DND-41 (cell line): ENCODE measurements at places on chromosomes 4 and X.

DNA sequence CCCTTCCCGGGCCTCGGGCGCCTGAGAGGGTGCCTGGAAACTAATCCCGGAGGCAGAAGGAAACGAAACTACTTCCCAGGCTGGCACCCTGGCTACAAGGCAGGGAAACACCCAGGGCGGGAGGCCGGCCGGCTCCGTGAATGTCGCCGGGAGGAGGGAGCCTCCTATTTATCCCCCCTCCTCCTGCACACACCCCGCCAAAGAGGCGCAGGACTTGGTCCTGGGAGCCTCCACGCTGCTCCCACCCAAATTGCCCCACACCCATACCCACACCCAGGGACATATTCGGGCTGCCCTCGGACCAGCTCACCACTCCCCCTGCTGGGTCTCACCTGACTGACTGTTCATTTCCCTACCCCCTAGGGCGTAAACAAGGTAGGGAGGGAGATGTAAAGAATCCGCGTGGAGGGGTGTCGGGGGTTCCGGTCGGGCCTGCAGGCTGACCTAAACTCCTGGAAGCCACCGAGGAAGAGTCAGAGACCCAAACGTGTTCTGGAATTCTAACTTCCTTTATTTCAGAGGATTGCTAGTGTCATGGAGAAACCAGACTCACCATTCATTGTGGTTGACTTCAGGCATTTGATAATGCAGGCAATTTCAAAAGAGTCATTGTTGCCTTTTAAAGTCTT, at the start of gene BTC:
Gene BTC, minus strand, starts transcription at position 142 of the 629 bp plus-strand sequence. CDS start 198 bp downstream, outside the sequence.
- no peak within 1 kb of the TSS for H3K4me3 ChIP-seq
- H3K27ac ChIP-seq = no peak within 1 kb of the TSS
- no peak for DNase-seq
- H3K27me3 ChIP-seq = no peaks in the 10 kb centered on the region

GRCh38 chrX:25667681-25668080, 470.5 kb upstream of the MAGEB18 start:
- H3K27ac ChIP-seq = no peak overlapping the region
- H3K36me3 ChIP-seq = no peaks in the 10 kb centered on the region
- H3K4me3 ChIP-seq = no peak overlapping the region
- H3K4me1 ChIP-seq = no peaks in the 10 kb centered on the region
- H3K27me3 ChIP-seq = no peaks in the 10 kb centered on the region

GRCh38 chr4:47720787-47721186, 117.1 kb downstream of the CORIN start:
- H3K4me3 ChIP-seq = no peak overlapping the region
- peaks cover 7% of the 10 kb centered on the region for H3K27me3 ChIP-seq
- no peaks in the 10 kb centered on the region for H3K4me1 ChIP-seq
- H3K27ac ChIP-seq = no peak overlapping the region
- H3K36me3 ChIP-seq = no peaks in the 10 kb centered on the region
- no peak for DNase-seq

- H3K27ac ChIP-seq = no peak overlapping the region
- H3K4me1 ChIP-seq = no peaks in the 10 kb centered on the region
- no peak overlapping the region for H3K4me3 ChIP-seq
- H3K27me3 ChIP-seq = no peaks in the 10 kb centered on the region
- no peak for DNase-seq
Observed at GRCh38 chr4:172985552-172985951, 183.1 kb upstream of the GALNT7 start.

DNA sequence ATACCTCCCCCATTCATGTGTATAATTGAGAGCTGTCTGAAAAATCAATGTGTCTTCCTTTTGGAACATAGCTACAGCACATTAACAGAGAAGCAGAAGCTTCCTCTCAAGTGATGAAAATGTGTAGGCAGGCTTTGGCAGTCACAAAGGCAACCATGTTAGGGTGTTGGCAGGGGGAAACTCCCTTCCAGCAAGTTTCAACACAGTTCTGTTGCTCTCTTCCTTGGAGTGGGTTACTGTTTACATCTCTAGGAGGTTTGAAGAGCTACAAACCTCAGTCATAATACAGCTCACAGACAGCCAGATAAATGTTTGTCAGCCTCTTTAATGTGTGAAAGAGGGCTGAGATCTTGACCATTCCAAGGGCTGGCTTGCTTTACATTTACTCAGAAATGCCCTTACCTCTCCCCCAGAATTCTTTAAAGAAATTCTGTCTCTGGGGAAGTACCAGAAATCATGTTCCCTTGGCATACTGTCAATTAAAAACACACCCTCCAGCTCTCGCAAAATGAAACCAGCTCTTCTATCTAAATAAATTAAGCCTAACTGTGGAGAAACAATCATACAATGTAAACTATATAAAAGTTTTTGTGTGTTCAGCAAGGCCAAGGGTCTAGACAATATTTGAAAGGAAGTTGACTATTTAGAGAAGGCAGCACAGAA, 18.9 kb downstream of the ZBTB33 start:
- no peaks in the 10 kb centered on the region for H3K4me1 ChIP-seq
- DNase-seq = no peak
- no peaks in the 10 kb centered on the region for H3K27me3 ChIP-seq
- no peaks in the 10 kb centered on the region for H3K36me3 ChIP-seq
- no peak overlapping the region for H3K4me3 ChIP-seq

DNA sequence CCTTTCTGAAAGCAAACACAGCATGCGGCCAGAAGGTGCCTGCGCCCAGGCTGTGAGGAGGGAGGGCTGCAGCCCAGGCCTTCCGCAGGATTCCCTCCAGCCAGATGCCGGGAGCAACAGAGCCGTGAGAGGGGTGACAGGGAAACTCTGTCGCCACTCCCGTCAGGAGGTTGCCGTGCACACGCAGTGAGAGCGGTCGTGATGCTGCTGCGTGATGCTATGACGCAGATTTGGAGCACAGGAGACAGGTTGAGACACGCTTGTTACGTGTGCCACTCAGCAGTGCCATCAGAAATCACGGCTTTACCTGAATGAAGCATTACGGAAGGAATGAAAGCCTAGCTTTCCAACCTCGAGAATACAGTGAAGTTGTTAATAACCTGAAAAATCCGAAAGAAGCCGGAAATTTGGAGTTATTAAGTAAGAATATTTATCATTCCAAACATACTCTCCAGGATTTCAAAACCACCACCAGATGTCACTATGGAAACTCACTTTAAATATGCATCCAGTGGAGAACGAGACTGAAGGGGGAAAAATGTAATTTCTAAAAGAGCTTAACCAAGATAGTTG, 54.4 kb downstream of the FAT1 start:
- no peaks in the 10 kb centered on the region for H3K36me3 ChIP-seq
- H3K4me3 ChIP-seq = no peak overlapping the region
- H3K27me3 ChIP-seq = no peaks in the 10 kb centered on the region
- H3K27ac ChIP-seq = no peak overlapping the region

- no peaks in the 10 kb centered on the region for H3K36me3 ChIP-seq
- no peak overlapping the region for H3K4me3 ChIP-seq
- H3K27me3 ChIP-seq = no peaks in the 10 kb centered on the region
- DNase-seq = no peak
Observed at GRCh38 chrX:12469296-12469695, 321.9 kb upstream of the PRPS2 start.

GRCh38 chr4:87240341-87240740, 19.9 kb upstream of the KLHL8 start:
- no peak for DNase-seq
- H3K4me1 ChIP-seq = peaks cover 10% of the 10 kb centered on the region
- H3K36me3 ChIP-seq = no peaks in the 10 kb centered on the region
- no peaks in the 10 kb centered on the region for H3K27me3 ChIP-seq

DNA sequence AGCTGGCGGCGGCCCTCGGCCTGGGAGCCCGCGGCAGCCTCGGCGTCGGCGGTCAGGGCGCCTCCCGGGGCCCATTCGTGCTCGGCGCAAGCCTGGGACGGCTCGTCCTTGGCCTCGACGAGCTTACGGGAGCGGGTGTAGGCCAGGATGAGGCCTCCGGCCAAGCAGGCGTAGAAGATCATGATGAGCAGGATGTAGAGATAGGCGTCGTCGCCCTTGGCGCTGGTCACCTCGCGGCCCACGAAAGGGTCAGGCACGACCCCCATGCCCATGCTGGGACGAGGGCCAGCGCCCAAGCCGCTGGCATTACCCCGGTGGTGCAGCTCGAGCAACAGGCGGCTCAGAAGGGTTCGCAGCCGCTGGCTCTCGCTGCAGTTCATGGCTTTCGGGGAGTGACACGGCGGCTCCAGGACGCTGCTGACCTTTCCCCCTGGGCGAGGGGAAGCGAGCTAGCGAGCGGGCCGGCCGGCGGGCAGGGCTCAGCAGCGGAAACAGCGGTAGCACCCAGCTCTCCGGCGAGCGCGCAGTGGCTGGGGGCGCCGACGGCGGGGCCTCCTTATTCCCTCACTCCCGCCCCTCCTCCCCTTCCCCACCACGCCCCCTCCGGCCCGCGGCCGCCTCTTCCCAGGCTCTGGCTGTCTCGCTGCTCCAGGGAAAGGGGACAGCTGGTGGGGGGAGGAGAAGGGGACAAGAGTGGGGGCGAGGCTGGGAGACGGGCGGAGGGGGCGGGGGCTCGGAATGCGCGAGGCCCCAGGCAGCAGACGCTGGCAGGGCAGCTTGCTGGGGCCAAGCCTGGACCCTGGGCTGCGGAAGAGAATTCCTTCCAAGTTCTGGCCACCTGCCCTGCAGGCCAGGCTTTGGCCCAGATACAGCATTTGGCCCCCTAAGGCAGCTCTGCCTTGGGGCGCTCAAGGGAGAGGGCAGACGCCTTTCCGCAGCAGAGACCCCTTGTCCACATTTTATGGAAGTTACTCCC, at the start of gene KCNE5:
Gene KCNE5, minus strand, starts transcription at position 532 of the 976 bp plus-strand sequence. Its CDS starts 152 bp downstream, at position 380.
- no peak within 1 kb of the TSS for H3K4me3 ChIP-seq
- no peaks in the 10 kb centered on the region for H3K27me3 ChIP-seq
- no peaks in the 10 kb centered on the region for H3K4me1 ChIP-seq
- no peak within 1 kb of the TSS for H3K27ac ChIP-seq
- no peaks in the 10 kb centered on the region for H3K36me3 ChIP-seq

GRCh38 chr4:176645246-176645960, 147.3 kb downstream of the VEGFC start:
- peaks cover 10% of the 10 kb centered on the region for H3K27me3 ChIP-seq
- no peak overlapping the region for H3K4me3 ChIP-seq
- no peaks in the 10 kb centered on the region for H3K4me1 ChIP-seq

DNA sequence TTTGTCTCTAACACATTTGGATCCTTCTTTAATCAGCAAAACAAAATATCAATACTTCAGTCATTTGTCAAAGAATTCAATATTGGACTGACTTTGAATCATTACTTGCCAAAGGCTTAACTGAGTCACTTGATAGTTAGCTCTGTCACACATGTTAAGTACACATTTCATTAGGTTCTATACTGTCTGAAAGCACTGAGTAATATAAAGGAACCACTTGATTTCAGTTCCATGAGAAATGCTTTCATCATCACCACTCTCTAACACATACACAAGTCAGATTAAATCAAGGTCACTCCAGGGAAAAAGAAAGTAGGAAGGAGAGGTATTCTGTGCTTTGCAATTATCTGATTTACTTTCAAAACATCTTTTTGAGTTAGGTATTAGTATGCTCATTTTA, 1233.1 kb downstream of the C4orf33 start:
- no peaks in the 10 kb centered on the region for H3K4me1 ChIP-seq
- no peak overlapping the region for H3K27ac ChIP-seq
- no peak overlapping the region for H3K4me3 ChIP-seq
- no peaks in the 10 kb centered on the region for H3K27me3 ChIP-seq

- no peaks in the 10 kb centered on the region for H3K4me1 ChIP-seq
- H3K27me3 ChIP-seq = no peaks in the 10 kb centered on the region
- DNase-seq = no peak
- no peaks in the 10 kb centered on the region for H3K36me3 ChIP-seq
- no peak overlapping the region for H3K27ac ChIP-seq
Observed at GRCh38 chrX:70825366-70825765, 83.1 kb downstream of the TEX11 start.

DNA sequence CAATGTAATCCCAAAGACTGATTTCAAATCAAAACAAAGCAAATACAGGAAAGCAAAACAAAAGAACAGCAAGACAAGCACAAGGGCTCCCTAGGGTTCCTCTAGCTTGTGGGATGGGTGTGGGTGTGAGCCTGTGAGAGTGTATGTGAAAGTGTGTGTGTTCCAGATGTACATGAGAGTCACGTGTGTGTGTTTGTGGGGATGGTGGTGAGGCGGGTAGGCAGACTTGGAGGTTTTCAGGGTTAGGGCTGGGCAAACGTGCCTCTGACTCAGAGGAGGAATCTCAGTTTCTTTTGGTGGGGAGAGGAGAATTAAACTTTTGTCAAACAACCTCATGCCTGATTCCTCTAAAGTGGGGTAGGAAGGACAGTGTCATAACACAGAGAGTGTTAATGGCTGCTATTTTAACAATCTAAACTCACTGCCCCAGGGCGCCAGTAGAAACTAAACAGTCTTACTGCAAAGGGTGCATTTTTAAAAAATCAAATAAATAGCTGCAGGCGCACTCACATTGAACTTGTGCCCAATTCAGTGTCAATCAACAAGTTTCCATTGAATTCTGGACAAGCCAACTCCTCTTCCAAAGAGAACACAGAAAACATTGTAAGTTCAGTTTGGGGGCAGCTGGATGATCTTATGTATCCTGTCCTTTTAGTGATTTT, 51.8 kb downstream of the CHRDL1 start:
- H3K4me3 ChIP-seq = no peak overlapping the region
- H3K27ac ChIP-seq = no peak overlapping the region
- H3K4me1 ChIP-seq = no peaks in the 10 kb centered on the region
- no peaks in the 10 kb centered on the region for H3K27me3 ChIP-seq
- H3K36me3 ChIP-seq = no peaks in the 10 kb centered on the region
- no peak for DNase-seq

- H3K27me3 ChIP-seq = no peaks in the 10 kb centered on the region
- H3K27ac ChIP-seq = no peak overlapping the region
- no peaks in the 10 kb centered on the region for H3K4me1 ChIP-seq
Observed at GRCh38 chrX:46601283-46601682, 27.7 kb downstream of the CHST7 start.

- H3K27ac ChIP-seq = no peak overlapping the region
- no peaks in the 10 kb centered on the region for H3K36me3 ChIP-seq
- DNase-seq = peak; percentile 9
- H3K27me3 ChIP-seq = no peaks in the 10 kb centered on the region
Observed at GRCh38 chrX:8405631-8406030, 59.0 kb upstream of the VCX3B start.

GRCh38 chr4:40682290-40683101, 52.8 kb upstream of the RBM47 start:
- H3K36me3 ChIP-seq = no peaks in the 10 kb centered on the region
- no peak overlapping the region for H3K27ac ChIP-seq
- H3K27me3 ChIP-seq = no peaks in the 10 kb centered on the region

DNA sequence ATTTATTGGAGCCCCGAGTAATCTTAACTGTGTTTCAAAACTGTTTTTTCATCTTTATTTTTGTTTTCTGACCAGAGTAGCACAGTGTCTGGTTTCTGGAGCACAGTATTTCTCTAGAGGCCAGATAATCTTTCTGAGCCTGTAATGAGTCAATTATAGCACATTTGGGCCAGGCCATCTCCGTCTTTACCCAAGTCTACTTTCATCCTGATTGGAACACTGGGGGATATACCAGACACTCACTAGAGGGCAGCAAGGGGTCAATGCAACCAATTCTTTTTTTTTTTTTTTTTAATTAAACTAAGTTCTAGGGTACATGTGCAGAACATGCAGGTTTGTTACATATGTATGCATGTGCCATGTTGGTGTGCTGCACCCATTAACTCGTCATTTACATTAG, 282.0 kb downstream of the ARHGAP24 start:
- H3K4me1 ChIP-seq = no peaks in the 10 kb centered on the region
- peak; percentile 14 for DNase-seq
- H3K27ac ChIP-seq = no peak overlapping the region
- H3K4me3 ChIP-seq = no peak overlapping the region
